Fibroblast of upper back skin (primary cell): ENCODE measurements at places on chromosomes 3 and 15.

GRCh38 chr15:77538027-77538451 is 94.7 kb downstream of the LINGO1 start:
- no peak for DNase-seq

GRCh38 chr15:41957021-41957897 is 15.1 kb downstream of the EHD4 start:
- no peak for DNase-seq

GRCh38 chr15:67724691-67725375 is 100.5 kb upstream of the SKOR1 start:
- no peak for DNase-seq

- DNase-seq = no peak
Measured at GRCh38 chr3:143590660-143591059, 257.6 kb downstream of the SLC9A9 start.

DNA sequence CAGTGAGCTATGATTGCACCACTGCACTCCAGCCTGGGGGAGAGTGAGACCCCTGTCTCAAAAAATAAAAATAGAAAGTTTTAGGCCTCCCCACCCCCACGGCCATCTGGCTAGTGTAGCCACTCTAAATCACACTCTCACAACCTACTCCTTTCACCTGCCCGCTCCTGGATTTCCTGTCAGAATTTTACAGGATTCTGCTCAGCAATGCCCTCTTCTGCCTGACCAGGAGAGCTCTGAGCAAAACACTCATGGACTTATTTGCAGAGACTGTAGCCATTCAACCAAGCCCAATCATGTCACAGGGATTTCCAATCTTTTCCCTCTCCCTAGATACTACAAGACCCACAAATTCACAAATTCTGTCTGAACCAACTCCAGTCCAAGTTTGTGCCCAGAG is 242.6 kb upstream of the TPRG1 start:
- DNase-seq = no peak

- DNase-seq = peak; percentile 53
Measured at GRCh38 chr3:177529716-177530335, 332.5 kb upstream of the TBL1XR1 start.

- DNase-seq = peak; percentile 51
Measured at GRCh38 chr3:31343075-31343474, 189.7 kb upstream of the STT3B start.

- no peak for DNase-seq
Measured at GRCh38 chr3:26118165-26118564, 328.3 kb downstream of the OXSM start.

GRCh38 chr15:85482894-85483293 is 102.5 kb downstream of the AKAP13 start:
- peak; percentile 91 for DNase-seq

GRCh38 chr3:60045686-60046085 is 995.9 kb upstream of the CFAP20DC start:
- no peak for DNase-seq

DNA sequence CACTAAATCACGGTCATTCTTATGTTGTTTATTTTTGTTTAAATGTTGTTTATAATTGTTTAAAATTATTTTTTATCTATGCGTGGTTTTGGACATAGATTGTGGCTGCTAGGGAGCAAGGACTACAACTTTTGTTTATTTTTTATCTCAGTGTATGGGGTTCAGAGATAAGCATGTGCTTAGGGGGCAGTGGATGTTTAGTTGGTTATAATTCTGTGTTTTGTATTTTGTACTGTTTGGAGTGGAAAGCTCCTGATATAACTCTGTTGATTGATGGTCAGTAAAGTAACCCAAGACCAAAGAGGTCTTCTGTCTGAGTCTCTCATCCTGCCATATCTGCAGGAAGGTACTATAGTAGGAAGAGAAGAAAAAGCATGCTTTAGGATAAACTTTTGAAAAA is 36.5 kb upstream of the NPHP3 start:
- no peak for DNase-seq

DNA sequence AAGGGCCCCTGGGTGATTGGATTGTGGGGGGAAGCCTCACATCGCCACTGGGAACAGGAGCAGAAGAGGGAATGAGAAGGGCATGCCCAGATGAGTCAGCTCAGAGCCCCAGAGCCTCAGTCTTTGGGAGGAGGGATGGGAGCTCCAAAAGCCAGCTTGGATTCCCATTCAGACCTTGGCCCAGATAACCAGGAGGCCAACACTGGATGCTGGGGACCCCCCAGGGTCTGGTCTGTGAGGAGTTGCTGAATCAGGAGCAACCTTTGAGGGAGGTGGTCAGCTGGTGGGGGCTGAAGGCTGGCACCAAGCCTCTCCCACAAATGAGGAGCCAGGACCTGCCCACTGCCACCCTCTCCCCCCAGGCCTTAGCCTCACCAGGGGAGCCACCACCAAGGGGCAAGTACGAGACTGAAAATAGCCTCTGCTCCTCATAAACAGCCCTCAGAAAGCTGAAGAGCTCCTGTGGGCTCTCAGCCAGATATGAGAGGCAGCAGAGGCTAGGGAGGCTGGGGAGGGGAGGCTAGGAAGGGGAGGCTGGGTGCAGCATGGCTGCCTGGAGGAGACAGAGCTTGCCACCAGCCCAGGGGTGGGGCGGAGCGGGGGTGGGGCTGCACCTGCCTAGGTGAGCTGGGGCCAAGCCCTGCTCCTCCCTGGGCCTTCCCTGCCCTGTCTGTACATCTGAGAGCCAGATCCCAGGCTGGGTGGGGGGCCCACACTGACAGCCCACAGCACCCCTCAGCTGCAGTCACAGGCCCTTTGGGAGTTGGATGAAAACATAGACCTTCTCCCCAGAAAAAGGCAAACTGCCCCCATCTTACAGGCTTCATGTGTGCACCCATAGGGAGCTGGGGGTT is 99.8 kb downstream of the SEC22A start:
- DNase-seq = no peak

DNA sequence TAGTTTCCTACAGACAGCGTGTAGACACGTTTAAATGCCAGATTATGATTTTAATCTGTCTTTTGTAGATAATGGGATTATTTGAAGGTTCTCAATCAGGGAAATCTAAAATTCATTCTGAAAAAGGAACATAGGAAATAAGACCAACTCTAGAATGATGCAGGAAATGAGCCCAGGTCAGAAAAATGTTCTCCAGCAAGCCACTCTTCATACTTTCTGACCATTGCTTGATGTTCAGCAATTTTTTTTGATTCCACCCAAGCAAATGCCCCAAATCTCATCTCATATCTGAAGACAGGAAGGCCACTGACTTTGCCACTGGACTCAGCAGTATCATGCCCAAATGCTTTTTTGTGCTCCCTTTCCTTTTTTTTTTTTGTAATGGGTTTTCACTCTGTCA is 373.4 kb downstream of the LPP start:
- DNase-seq = no peak

DNA sequence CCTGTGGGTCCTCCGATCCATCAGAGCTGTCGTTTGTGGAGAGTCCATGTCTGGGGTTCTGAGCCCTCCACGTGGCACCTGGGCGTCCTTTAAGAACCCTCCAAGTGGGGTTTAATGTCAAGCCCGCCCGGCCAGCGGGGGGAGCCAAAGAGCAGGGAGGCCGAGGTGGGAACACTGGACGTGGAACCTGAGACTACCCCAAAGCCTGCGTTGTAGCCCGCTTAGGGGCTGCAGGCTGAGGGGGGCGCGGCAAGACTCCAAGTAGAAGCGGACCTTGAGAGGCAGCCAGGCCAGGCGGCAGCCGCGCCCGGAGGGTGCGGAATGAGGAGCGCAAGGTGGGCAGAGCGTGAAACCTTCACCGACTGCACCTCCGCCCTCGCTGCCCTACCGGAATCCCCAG is 126.2 kb upstream of the ATP10A start:
- DNase-seq = no peak

- DNase-seq = no peak
Measured at GRCh38 chr3:164375995-164376394, 702.3 kb downstream of the SI start.

GRCh38 chr3:160016972-160017371 is 28.3 kb downstream of the IL12A start:
- peak; percentile 66 for DNase-seq
